Activated CD4-positive, alpha-beta memory T cell treated with anti-CD3 and anti-CD28 coated beads, Interleukin-2, amount 10 ng/mL, durations not matched to agents 7 days and 5 days (primary cell): ENCODE measurements at places on chromosomes 3 and 15. TPM values are rescaled to one million over a fixed set of nuclear protein-coding genes. Genes with fewer than 3 reads are reported as not detected.

The ARIH1 gene
- 138 TPM for total RNA-seq

The ACKR2 gene
- total RNA-seq = 2.0 TPM

DNA sequence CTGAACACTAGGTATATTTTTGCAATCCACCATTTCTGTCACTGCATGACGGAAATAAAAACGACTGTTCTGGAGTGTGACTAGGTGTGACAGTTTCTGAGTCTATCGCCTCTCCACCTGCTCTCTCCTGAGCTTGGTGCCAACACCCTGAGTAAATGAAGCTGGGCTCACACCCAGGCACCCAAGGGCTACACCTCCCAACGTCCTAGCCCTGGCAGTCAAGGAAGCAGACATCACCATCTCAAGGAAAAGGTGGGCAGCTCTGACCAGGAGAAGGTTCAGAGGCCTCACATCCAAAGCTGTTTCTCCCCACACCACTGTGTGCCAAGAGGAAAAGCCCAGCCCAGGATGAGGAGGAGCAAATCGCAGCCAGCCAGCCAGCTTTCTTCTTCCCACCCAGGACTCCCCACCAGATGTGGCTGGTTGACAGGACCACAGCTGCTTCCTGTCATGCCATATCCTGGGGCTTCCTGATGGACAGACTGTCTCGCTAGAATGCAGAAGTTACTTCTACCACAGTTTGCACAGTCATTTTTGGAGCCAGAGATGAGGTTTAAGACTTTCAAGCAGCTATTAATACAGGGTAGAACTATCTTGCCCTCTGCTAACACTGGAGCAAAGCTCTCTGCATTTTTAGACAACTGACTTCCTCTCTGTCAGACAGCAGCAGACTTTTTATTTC lies 3.3 kb downstream of the SCAMP2 start:
- H3K4me1 ChIP-seq = peaks cover 80% of the 10 kb centered on the region
- peak overlapping the region; percentile 92 for H3K4me3 ChIP-seq
- no peaks in the 10 kb centered on the region for H3K27me3 ChIP-seq
- peak; percentile 75 for DNase-seq
- peak overlapping the region; percentile 97 for H3K27ac ChIP-seq
- H3K36me3 ChIP-seq = peaks cover 56% of the 10 kb centered on the region

DNA sequence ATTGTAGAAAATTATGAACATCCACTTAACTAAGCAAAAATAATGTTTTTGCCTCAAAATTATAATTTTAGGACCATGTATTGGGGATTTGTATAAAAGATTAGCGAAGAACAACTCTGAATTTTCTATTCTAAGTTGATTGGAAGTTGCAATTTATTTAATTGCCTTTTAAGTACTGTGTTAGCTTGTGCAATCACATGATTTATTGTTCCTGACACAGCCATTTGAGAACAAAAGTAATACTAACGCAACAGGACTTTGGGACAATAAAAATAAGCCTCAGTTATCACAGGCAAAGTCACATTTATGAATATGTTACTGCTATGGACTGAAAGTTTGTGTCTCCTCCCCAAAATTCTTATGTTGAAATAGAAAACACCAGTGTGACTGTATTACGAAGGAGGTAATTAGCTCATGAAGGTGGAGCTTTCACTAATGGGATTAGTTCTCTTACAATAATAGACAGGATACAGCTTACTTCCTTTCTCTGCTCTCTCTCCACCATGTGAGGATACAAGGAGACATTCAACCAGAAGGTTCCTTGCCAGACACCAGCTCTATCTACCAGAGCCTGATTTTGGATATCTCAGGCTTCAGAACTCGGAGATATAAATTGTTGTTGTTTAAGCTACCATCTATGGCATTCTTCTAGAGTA lies 745.9 kb downstream of the ZBBX start:
- H3K27me3 ChIP-seq = no peaks in the 10 kb centered on the region
- H3K27ac ChIP-seq = no peak overlapping the region
- H3K4me1 ChIP-seq = no peaks in the 10 kb centered on the region

GRCh38 chr3:63076357-63076756 lies 201.1 kb upstream of the CADPS start:
- H3K27ac ChIP-seq = no peak overlapping the region
- H3K27me3 ChIP-seq = no peaks in the 10 kb centered on the region
- no peaks in the 10 kb centered on the region for H3K4me1 ChIP-seq
- no peak for DNase-seq

The LRRC34 gene
- total RNA-seq = 5.6 TPM

The RPL14 gene
- total RNA-seq = 2,001 TPM
